ENCODE measurements at places on chromosomes 11 and 22. TPM values are rescaled to one million over a fixed set of nuclear protein-coding genes. Genes with fewer than 3 reads are reported as not detected.
A peak's percentile ranks its signal among the peaks of the same experiment; 100 is the strongest.

DNA sequence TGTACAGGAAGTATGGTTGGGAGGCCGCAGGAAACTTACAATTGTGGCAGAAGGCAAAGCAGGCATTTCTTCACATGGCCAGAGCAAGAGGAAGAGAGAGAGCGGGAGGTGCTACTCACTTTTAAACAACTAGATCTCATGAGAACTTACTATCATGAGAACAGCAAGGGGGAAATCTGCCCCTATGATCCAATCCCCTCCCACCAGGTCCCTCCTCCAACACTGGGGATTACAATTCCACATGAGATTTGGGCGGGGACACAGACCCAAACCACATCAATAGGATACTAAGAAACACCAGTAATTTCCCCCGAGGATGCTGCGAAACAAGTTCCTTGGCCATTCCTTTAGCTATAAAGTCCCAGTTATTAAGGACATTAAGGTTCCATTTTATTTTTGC is 94.1 kb upstream of the SC5D start:
- DNase-seq, result no peak

DNA sequence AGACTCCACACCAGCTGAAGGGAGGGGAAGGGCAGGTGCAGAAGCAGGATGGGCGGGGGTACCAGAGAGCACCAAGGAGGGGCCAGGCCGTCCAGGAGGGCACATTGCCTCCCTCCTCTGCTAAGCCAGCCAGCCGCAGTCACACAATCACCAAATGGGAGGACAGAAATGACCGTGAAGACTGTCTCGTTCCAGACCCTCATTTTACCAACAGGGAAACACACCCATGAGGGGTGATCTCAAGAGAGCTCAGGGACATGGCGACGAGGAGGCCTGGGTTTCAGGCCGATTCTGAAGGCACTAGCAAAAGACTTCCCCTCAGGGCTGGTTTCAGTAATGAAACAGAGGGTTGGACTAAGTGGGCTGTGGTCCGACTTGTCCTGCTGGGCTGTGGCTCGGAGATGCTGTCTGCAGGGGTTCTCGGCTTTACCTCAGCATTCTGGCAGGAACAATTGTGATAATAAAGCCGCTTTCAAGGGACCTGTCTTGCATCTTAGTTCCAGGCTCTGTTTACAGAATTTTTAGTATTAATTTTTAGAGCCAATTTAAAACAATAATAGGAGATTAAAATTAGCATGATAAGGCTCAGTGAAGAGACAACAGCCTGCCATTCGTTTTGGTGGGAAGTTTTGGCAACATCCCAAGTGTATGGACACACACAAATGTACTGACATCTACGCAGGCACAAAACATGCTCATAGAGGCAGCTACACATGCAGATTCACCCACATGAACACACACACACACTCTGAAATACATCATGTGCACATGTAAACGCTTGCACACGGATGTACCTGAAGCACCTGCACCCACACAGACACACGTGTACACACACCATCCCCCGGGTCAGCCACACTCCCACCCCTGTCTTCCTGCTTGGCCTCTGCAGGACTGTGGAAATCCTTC is 2.0 kb upstream of the B3GAT1 start:
- no peak for DNase-seq

DNA sequence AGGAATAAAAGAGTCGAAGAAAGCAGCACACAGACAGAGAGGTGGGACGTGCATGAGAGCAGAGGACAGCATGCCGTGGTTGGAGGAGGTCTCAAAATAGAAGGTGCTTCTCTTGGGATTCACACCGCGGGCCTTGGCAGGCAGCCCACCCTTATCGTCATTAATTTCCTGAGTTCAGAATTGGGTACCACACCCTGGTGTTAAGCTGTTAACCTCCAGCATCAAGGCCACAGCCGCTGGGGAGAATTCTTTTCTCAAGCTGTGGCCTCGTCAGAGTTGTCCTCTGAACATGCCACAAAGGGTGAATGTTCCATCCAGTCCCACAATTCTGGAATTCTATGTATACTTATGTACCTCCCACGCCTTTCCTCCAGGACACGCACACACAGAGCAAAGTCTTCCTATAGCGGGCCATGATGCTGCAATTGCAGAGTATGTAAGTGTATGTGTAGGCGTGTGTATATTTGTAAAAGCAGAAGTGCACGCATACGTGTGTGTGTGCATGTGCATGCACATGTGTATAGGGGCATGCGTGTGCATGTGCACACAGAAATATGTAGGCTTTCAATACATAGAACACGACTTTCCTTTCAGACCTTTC is 39.0 kb downstream of the ADAMTS8 start:
- DNase-seq, result no peak

DNA sequence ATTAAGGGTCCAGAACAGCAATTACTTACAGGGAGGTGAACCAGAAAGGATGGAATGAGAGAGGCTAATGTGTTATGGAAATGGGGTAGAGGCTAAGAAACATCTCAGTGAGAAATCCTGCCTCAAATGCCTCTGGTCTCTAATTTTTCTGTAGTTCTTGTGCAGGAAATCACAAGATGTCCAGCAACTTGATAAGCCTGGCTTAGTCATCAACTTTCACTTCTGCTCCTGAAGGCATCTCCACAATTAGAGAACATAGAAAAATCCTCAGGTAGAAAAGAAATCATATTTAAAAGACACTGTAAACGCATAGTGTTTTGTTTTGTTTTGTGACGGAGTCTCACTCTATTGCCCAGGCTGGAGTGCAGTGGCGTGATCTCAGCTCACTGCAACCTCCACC is 18.7 kb downstream of the MRGPRX4 start:
- no peak for DNase-seq

The CRYBB3 gene
- 0.18 TPM for polyA plus RNA-seq

The SERPIND1 gene
- polyA plus RNA-seq, result 2.3 TPM

- peak; percentile 44 for DNase-seq
Measured at GRCh38 chr11:33160136-33160535, 1.1 kb downstream of the CSTF3 start.

DNA sequence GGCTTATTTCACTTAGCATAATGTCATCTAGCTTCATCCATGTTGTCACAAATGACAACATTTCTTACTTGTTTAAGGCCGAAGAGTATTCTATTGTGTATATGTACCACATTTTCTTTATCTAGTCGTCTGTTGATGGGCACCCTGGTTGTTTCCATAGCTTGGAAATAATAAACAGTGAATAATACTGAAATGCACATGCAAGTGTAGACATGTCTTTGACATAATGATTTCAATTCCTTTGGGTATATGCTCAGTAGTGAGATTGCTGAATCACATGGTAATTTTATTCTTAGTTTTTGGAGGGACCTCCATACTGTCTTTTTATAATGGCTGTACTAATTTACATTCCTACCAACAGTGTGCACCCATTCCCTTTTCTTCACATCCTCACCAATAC is 508.0 kb downstream of the NELL1 start:
- no peak for DNase-seq

- DNase-seq, result no peak
Measured at GRCh38 chr22:37609240-37610152, 862 bp downstream of the GGA1 start.

GRCh38 chr22:49701380-49702067 is 126.1 kb downstream of the BRD1 start:
- DNase-seq, result no peak

The OR51I1 gene
- polyA plus RNA-seq, result not detected
